ENCODE measurements at places on chromosomes 5 and 9.

DNA sequence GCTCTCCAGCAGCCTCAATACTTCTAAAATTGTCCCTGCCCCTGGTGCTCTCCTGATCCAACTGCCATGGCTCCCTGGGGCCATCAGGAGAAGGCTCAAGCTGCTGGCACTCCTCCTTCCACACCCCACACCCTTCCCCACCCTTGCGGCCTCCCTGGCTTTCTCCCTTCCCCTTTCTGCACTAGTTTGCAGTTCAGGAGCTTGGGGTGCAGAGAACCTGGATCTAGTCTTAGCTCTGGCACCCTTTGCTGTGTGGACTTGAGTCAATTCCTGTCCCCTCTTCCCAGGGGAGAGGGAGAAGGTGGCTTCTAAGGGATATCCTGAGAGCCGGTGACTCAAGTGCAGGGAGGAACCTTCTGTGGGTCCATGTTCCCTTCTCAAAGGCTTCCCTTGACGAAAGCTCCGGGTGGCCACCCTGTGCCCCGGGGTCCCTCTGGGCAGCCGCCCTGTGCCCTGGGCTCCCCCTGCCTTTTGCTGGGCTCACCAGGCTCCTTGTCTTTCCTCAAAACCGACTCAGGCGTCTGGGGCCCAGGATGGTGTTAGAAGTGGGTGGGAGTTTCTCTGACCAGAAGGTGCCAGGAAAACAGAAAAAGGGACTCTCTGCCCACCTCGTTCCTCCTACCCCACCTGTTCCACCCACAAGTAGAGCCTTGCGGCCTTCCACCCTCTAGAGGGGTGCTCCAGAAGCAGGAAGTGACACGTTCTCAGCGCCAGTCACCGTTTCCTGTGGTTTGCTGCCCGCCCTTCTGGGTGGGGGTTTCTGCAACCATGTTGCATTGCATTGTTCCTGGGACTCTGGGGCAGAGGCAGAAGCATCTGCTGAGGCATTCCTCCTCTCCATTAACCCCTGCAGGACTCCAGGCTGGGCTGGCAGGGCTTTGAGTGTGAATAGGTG lies 15.0 kb downstream of the GLIPR2 start:
- DNase-seq = peak; percentile 77

DNA sequence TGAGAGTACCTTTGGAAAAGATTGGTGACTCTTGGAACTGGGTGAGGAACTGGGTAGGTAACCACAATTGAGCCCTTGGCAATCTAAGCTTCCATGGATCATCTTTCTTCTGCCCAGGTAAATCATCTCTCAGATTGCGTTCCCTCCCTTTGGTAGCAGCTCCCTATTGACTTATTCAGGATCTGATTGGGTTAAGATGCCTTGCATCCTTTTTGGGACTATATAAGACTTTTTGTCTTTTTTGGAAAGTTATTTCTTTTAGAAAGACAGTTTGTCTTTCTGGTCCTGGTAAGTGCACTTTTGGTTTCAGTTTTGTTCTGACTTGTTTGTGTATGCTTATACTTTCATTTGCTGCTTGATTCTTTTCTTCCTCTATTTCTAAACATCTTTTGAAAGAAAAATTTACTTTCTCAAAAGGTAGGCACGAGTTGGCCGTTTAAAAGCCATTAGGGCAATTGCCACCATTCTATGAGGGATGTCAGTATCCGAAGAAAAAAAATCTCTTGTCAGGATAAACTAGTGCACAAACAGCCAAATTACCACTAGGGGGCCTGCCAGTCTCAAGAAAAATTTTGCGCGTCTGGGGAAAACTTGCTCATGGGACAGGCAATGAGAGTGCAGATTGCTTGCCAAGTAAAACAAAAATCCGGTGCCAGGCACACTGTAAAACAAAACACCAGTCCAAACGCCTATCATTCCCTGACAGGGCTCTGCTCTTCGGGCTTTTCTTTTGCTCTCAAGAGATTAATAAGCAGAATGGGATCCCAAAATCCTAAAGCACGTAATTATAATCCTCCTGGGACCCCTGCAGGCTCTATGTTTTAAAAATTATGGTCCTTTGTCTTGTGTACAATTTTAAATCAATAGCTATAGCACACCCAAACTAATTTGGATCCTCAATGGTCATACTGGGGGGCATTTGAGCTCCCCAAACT lies 12.8 kb downstream of the OR1J1 start:
- peak; percentile 33 for DNase-seq

DNA sequence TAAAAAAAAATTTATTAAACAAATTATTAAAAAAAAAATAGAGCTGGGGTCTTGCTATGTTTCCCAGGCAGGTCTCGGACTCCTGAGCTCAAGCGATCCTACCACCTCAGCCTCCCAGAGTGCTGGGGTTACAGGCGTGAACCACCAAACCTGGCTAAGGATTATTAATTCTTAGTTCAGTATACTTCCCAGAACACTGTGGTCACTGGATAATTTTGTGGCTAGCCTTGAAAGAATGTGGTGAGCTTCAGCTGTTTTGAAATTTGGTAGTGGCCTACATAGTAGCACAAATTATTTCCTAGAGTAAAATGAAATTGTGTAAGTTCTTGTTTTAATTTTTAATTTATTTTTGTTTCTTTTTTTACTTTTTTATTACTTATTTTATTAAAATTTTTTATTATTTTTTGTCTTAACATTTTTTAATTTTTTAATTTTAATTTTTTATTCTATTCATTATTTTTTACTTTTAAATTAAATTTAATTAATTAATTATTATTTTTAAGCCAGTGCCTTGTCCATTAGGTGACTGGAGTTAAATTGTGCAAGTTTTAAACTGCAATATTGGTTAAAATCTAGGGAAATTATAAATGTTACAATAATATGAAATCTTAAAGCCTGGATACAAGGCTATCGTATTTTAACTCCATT lies 23.0 kb downstream of the ARRDC3 start:
- no peak for DNase-seq

DNA sequence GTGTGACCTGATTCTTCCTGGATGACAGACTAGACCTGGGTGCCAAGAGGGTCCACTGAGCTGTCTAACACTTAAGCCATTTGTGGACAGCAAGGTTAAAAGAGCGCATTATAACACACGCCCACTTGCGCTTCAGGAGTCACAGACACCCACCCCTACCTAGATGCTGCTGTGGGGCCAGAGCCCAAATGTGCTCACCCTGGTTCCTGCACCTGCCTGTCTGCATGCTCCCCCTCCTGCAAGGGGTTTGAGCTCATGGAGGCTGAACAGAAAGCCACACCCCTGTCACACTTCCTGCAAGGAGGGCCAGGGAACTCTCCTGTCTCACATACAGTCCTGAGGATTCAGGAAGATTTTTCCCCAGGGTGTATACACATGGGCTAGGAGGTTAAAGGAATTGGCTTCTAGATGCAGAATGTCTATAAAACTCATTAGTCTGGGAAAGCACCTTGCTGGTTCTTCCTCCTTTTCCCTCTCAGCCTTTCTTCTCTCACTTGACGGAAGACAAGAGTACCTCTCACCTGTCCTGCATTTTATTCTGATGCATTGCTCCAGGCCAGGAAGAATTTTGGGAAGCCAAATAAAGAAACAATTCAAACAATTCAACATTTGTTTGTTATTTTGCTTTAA lies 87.4 kb upstream of the LHFPL2 start:
- DNase-seq = no peak

- DNase-seq = no peak
Measured at GRCh38 chr5:137119321-137119720, 379.8 kb downstream of the SPOCK1 start.

DNA sequence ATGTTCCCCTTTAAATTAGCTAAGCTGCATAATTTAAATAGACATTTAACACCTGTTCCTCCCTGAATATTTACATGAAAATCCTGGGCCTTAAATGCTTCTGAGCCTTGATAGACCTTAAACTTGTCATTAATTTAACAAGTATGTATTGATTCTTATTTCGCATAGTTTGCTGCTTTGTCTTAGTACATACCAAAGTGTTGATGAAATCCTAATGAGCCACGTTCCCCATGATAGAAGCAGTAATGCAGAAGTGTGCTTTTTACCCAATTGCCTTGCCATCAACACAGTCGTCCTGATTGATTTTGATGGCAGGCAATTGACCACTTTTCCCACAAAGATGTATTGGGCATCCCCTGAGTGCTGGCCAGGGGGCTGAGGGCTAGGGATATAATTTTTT lies 213.5 kb downstream of the SGCD start:
- DNase-seq = no peak

- DNase-seq = no peak
Measured at GRCh38 chr5:131193106-131193505, 22.4 kb downstream of the LYRM7 start.

- DNase-seq = no peak
Measured at GRCh38 chr9:95285307-95285706, 32.2 kb downstream of the FANCC start.
